ENCODE measurements at places on chromosomes 1 and 21. TPM values are rescaled to one million over a fixed set of nuclear protein-coding genes. Genes with fewer than 3 reads are reported as not detected.

PLA2G2C gene
- total RNA-seq, result not detected

HNRNPCL2 gene
- not detected for total RNA-seq

OLFML3 gene
- 191 TPM for total RNA-seq

SYPL2 gene
- 0.46 TPM for total RNA-seq

JMJD4 gene
- 32.0 TPM for total RNA-seq

CLEC20A gene
- total RNA-seq, result not detected

LIN28A gene
- not detected for total RNA-seq

HSPG2 gene
- total RNA-seq, result 75.8 TPM

LCE1E gene
- not detected for total RNA-seq

LUZP1 gene
- total RNA-seq, result 18.9 TPM

OR2C3 gene
- not detected for total RNA-seq

GSTM3 gene
- total RNA-seq, result 220 TPM

PIGM gene
- total RNA-seq, result 3.3 TPM

SYT14 gene
- 0.65 TPM for total RNA-seq

NIBAN1 gene
- total RNA-seq, result 52.6 TPM

ARHGAP30 gene
- total RNA-seq, result under 0.01 TPM

FCRL1 gene
- total RNA-seq, result not detected

C1orf52 gene
- total RNA-seq, result 10.7 TPM

BRDT gene
- total RNA-seq, result not detected

CHI3L2 gene
- 1.4 TPM for total RNA-seq

FAM20B gene
- total RNA-seq, result 31.4 TPM

WDR64 gene
- not detected for total RNA-seq

RHD gene
- not detected for total RNA-seq

CNTN2 gene
- total RNA-seq, result not detected

SHISAL2A gene
- not detected for total RNA-seq

C2CD2 gene
- 22.2 TPM for total RNA-seq

ANKRD45 gene
- 0.14 TPM for total RNA-seq

LCE2B gene
- not detected for total RNA-seq

ADGRL4 gene
- 9.5 TPM for total RNA-seq

AUNIP gene
- 0.28 TPM for total RNA-seq

HFM1 gene
- total RNA-seq, result 0.43 TPM

MLLT11 gene
- 3.1 TPM for total RNA-seq

CLCNKA gene
- total RNA-seq, result 0.09 TPM

NID1 gene
- total RNA-seq, result 113 TPM

TSPEAR gene
- not detected for total RNA-seq

CAMK1G gene
- total RNA-seq, result 0.83 TPM

CLCA1 gene
- not detected for total RNA-seq

CFAP57 gene
- total RNA-seq, result 0.28 TPM

S100A1 gene
- not detected for total RNA-seq

RXFP4 gene
- total RNA-seq, result not detected

SARS1 gene
- 324 TPM for total RNA-seq

IQGAP3 gene
- 2.5 TPM for total RNA-seq

CATSPERE gene
- 1.0 TPM for total RNA-seq

LHX4 gene
- total RNA-seq, result under 0.01 TPM

RHEX gene
- not detected for total RNA-seq

DENND2C gene
- 1.4 TPM for total RNA-seq

FDPS gene
- total RNA-seq, result 357 TPM

CFAP141 gene
- not detected for total RNA-seq

TAS1R1 gene
- total RNA-seq, result not detected

OR2T29 gene
- not detected for total RNA-seq

RBP7 gene
- not detected for total RNA-seq

RRP1B gene
- 14.2 TPM for total RNA-seq

LMX1A gene
- total RNA-seq, result not detected

SERTAD4 gene
- total RNA-seq, result 0.46 TPM

All from smooth muscle cell of bladder (primary cell).